ENCODE measurements at places on chromosomes 12 and 14. TPM values are rescaled to one million over a fixed set of nuclear protein-coding genes. Genes with fewer than 3 reads are reported as not detected.

Gene ADSS1
- total RNA-seq = 1.6 TPM

Gene EFCAB11
- 5.3 TPM for total RNA-seq

Gene SLCO1B1
- total RNA-seq = not detected

Gene PRB4
- total RNA-seq = not detected

Gene ERP29
- 40.4 TPM for total RNA-seq

- no peak for DNase-seq
These were observed 45.4 kb downstream of the TUNAR start for GRCh38 chr14:95922080-95922479.

GRCh38 chr12:122986258-122986871 is 5.9 kb downstream of the ARL6IP4 start:
- DNase-seq = no peak

- no peak for DNase-seq
These were observed 7.5 kb downstream of the AMHR2 start for GRCh38 chr12:53431187-53431586.

DNA sequence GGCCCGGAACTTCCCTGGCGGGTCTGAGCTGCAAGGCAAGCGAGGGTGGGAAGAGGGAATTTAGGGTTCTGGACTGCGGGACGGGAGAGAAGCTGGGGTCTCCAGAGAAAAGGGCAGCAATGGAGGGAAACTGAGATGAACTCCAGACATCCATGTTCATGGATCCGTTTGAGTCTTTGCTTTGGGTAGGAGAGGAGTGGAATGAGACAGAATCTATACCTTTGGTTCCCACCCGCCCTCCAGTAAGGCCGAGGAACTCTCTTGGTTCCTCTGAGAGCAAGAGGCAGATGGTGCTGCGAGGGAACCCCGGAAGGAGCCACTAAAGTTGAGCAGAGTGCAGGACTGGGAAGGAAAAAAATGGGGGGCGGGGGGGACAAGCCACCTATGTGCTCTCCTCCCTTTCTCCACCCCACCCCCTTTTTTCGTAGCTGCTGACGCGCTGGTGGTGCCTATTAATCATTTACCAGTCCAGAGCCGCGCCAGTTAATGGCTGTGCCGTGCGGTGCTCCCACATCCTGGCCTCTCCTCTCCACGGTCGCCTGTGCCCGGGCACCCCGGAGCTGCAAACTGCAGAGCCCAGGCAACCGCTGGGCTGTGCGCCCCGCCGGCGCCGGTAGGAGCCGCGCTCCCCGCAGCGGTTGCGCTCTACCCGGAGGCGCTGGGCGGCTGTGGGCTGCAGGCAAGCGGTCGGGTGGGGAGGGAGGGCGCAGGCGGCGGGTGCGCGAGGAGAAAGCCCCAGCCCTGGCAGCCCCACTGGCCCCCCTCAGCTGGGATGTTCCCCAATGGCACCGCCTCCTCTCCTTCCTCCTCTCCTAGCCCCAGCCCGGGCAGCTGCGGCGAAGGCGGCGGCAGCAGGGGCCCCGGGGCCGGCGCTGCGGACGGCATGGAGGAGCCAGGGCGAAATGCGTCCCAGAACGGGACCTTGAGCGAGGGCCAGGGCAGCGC is 1.2 kb downstream of the SSTR1 start:
- peak; percentile 33 for DNase-seq

- peak; percentile 28 for DNase-seq
These were observed 89.4 kb downstream of the GALNT8 start for GRCh38 chr12:4809449-4810218.

DNA sequence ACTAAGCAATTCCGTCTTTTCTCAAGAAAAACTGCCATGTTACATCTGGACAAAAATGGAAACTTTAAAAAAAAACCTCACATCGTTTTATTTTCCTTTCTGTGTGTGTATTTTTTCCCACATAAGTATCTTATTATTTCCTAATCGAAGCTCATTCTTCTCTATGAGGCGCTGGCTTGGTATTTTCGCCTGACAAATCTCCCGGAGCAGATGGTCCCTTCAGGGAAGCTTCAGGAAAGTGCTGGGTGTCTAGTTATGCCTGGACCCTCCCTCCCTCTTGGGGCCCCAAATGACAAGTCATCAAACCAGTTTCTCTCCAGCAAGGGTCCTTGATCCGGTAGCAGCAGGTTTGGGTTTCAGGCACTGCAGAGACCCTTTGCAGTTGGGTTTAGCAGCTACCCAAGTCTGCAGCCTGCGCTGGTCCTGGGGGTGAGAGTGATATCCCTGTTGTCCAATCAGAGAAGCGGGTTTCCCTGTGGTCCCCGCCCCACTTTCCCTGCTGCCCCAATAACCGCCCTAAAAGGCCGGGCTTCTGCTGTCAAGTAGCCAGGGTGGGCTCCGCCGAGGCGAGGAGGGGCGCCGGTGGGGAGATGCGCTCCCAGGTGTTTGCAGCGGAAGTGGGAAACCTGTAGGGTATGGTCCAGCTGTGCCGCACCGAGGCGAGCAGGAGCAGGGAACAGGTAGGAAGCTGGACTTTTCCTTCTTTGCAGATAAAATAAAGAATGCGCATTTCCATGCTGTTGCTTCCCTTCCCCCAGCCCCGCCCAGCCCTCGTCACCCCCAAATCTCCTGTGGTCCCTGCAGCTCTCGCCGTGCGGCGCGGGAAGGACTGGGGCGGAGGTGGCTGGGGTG is at the start of gene CNTN1:
Gene CNTN1 (plus strand): TSS at position 527 of the 852 bp plus-strand sequence.
- peak; percentile 68 for DNase-seq

GRCh38 chr12:48007206-48007605 is 2.9 kb upstream of the COL2A1 start:
- DNase-seq = no peak

DNA sequence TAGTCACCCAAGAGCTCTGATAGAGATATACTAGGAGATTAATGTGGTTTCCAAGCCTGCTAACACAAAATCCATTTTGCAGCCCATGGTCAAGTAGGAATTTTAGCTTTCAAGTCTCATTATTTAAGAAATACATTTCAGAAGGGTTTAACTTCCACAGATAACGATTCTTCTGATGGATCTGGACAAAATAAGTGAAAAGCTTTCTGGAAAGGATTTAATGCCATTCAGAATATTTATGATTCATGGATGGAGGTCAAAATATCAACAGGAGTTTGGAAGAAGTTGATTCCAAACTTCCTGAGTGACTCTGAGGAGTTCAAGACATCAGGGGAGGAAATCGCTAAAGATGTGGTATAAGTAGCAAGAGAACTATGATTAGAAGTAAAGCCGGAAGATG is 214.6 kb downstream of the ATXN7L3B start:
- DNase-seq = no peak
